ENCODE measurements at places on chromosomes 12 and 14.

GRCh38 chr14:74503291-74503937 lies 9.8 kb downstream of the ISCA2 start:
- DNase-seq, result no peak

DNA sequence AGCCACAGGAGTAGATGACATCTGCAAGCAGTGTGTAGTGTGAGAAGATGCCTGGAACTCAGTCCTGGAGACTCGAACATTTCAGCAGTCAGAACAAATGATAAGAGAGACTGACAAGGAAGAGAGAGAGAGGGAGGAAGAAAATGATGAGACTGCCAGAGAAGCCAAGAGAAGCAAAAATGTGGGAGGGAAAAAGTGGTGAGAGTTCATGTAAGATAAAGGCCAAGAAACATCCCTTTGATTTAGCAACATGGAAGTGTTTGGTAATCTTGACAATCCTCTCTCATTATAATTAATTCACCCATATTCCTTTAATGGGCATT lies 42.6 kb downstream of the LIMA1 start:
- DNase-seq, result no peak

- no peak for DNase-seq
Measured at GRCh38 chr12:121738340-121738858, 25.8 kb downstream of the TMEM120B start.

GRCh38 chr12:125533434-125534029 lies 468.3 kb downstream of the AACS start:
- DNase-seq, result peak; percentile 13

DNA sequence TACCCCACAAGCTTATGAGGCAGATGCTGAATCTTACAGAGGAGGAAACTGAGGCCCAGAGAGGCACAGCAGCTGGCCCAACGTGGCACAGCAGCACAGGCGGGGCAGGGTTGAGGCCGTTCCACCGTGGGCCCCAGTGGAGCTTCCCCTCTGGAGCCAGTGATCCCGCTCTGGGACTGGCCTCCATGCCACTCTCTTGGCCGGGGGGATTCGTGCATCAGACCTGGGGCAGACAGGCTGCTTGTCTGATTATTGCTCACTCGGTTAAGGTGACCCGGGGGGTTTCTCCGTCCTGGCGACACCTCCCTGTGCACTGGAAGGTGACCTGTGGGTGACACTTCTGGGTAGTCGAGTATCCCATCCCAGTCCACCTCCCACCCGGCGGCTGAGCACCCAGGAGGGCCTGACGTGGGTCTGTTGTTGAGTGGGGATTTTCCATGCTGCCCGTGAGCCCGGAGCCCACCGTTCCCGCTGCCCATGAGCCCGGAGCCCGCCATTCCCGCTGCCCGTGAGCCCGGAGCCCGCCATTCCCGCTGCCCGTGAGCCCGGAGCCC lies 27.8 kb downstream of the NOC4L start:
- DNase-seq, result no peak

- no peak for DNase-seq
Measured at GRCh38 chr14:89524990-89525667, 108.1 kb upstream of the FOXN3 start.

DNA sequence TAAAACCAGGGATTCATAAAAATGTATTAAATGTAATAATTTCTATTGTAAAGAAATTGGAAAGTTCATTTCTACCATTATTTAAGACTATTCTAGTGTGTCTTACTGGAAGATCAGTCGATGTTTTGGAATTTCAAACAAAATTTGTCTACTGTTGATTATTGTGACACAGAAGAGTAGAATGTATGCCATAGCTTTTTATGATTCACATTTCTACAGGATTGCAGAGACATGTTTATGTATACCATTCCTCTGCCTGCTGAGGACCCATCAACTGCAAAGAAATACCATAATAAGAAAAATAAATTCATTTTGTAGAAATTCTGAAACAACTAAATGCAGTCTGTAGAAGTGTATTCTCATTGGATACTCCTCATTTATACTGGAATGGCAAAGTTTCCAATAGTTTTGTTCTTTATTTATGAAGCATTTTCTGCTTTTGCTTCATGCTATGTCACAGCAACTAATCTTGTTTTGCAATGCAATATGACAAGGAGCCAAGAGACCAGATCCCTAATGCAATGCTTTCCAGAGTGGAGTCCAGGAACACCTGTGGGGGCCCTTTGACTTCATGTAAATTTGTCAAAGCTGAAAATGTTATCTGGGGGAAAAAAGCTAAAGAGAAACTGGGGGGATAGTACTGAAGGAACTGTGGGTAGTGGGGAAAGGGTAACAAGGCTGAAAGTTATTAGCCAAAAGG lies 172.9 kb upstream of the LRIG3 start:
- DNase-seq, result no peak

- DNase-seq, result no peak
Measured at GRCh38 chr12:49942921-49943624, 7.5 kb upstream of the AQP2 start.

GRCh38 chr14:75232597-75232996 lies 46.0 kb upstream of the FOS start:
- no peak for DNase-seq

DNA sequence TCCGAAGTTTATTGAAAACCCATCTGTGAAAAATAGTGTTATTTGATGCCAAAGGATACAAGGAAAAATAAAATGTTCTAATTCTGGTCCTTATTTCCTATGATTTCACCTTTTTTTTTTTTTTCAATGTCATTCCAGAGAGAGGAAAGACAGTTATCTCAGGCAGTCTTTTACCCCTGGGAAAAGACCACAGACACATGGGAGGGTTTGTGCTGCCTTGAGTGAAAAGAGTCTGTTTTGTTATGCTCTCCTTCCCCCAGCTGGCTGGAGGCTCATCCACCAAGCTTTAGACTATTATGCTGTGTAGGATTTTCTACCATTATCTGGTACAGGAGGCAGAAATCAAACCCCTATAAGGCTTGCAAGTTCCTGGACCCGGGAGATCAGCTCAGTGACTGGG lies 151.8 kb downstream of the CRADD start:
- DNase-seq, result no peak

DNA sequence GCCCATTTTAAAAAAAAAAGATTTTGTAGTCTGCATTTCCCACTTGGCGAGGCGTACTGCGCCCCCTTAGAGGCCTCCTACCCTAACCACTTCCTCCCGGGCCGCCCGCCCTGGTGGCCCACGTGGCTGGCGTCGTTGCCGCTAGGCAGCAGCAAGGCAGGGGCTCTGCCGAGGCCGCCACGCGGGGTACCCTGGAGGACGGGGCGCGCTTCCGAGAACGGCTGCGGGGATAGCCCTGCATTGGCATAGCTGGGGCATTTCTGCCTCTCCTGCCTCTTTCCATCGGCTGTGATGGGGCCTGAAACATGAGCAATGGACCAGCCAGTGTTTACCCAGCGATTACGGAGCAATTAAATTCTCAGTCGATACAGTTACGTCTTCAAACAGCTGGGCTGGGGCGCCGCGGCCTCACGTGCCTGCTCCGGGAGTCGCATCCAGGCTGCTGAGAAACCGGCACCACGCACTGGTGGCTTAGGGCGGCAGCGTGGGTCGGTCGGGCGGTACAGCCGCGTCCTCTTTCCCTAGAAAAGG lies 38.0 kb downstream of the IQSEC3 start:
- DNase-seq, result no peak

DNA sequence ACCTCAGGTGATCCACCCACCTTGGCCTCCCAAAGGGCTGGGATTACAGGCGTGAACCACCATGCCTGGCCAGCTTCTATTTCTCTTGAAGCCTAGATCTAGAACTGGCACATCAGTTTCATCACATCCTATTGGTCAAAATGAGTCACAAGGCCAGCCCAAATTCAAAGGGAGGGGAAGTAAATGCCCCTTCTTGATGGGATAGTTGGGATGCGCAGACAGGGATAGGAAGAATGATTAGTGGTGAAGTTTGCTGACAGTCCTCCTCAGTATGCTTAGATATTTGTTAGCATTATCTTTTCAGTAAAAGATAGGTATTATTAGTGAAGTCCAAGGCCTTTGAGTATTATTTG lies 33.4 kb downstream of the CRADD start:
- DNase-seq, result no peak

DNA sequence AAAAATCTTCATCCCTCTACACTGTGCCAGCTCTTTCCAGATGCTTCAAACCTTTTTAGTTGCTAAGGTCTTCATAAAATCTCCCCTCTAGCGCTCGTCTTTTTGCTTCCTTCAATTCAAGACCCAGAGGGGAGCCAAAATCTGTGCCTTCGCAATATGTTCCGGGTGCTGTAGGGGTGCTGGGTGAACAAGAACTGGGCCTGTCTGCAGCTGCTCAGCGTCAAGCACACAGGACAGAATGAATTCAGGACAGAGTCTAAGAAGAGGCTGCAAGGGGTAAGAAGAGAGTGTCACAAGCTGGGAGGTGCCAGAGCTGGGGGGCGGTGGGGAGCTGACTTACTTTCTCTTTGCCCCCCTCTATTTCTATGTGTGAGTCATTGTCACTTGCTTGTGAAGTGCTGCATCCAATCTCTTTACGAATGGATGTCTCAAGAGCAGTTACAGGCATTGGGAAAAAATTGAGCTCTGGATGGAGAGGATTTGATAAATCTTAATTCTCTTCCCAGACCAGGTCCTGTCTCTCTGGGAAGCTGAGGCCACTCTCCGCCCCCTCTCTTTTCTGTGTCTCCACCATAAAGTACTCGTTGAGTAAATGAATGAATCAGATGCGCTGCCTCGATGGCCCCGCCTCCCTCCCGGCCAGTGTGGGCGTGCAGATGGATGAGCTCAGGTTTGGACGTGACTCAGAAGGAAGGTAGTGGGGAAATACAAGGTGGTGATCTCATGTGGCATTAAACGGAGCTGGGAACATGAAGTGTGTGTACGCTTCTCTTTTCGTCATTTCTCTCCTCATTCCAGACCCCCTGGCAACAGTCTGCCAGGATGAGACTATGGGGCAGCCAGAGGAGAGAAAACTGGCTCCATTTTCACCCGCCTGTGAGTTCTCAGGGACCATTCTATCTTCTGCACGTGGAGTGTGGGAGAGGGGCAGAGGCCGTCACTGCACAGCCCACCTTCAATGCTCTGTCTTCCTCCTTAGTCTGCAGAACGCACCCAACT lies 91.3 kb downstream of the TSPAN9 start:
- DNase-seq, result no peak

- no peak for DNase-seq
Measured at GRCh38 chr12:93387780-93388179, 10.1 kb downstream of the NUDT4 start.

DNA sequence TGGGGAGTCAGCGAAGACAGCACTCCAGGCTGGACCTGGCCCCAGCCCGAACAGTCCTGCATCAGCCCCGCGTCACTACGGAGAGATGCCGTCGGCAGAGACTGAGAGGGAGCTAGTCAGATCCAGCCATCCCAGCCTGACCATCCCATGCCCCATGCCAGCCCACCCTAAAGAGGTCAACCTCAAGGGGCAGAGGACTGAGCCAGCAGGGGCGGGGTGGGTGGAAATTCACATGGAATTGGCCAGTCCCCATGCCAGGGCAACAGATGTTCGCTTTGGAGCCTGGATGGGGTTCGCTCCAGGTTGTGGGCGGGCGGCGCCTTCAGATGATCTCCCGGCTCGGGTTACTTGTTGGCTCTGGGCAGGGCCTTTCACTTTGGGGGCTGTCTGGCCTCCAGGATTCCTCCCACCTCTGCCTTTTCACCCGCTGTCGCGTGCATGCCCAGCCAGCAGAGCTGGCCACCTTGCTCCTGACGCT lies 154.3 kb downstream of the TSPAN9 start:
- no peak for DNase-seq

GRCh38 chr12:64801381-64801780 lies 23.1 kb upstream of the TBC1D30 start:
- DNase-seq, result no peak

GRCh38 chr14:60622210-60622916 lies 26.9 kb downstream of the SIX1 start:
- no peak for DNase-seq

DNA sequence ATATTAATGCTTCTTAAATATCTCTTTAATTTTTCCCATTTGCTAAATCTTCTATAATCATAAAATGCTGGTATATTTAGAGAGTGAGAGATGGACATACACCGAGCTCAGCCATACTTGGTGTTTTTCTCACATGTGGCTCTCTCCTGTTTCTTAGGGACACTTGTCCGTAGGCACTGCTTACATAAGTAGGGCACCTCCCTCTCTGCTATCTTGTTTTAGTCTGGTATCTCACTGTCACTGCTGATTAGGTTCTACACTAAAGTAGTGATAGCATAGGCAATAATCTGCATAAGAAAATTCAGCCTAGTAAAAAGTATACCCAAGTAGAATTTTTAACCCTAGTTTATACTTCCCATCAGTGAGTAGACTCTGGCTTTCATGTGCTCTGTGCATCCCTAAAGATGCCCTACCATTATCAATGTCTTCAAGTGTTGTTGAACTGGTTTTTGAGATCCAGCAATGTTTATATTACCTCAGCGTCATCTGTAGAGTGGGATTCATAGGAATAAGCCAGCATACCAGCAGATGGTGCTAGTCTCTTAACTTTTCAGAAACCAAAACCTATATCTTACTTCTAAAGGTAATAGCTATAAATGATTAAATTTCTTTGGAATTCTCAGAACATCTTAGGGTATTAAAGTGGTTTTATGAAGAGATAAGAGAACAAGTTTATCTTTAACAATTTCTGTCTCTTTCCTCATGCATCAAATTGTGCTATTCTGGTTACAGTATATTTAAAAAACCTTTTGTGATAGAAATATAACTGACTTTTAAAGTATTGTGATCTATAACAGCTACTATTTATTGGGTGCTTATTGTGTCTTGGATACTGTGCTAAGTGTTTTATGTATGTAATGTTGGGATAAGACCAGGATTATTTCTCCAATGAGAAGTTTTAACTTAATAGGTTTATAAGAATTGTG lies 32.9 kb downstream of the ARID2 start:
- no peak for DNase-seq

GRCh38 chr14:91744068-91744480 lies 12.2 kb upstream of the CATSPERB start:
- no peak for DNase-seq

GRCh38 chr12:87112571-87113345 lies 856.6 kb upstream of the MGAT4C start:
- no peak for DNase-seq

DNA sequence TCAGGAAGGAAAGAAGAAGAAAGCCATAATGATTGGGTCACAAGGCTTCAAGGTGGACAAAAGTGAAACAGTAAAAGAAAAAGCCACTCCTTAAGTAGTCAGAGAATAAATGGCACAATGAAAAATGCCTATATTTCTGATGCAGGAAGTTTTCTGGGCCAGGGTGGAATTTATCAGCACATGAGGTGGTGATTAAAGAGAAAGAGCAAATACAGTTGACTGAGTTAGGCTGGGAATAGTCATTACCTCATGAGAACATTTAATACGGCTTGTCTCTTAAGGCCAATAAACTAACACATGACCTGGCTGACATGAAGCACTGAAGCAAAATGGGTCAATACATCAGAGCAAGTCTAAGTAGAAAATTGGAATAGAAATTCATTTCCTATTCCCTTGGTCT lies 499.7 kb downstream of the TMTC2 start:
- no peak for DNase-seq
